Vagina (tissue), 2 donors: ENCODE measurements at places on chromosomes 6 and 20.

DNA sequence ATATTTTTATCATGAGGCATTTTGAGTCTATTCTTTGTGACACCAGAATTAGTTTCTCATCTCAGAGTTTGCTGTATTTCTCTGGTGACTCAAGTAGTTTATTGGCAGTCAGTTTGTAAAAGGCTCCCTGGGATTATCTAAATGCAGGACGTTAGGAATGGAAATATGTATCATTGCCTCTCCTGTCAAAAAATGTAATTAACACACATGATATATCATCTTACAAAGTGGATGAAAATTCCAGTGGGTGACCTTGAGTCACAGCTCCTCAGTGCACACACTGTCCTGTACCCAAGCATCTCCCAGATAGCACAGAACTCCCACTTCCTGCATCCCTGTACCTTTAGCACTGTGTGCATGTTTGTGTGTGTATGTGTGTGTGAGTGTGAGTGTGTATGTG, 258.6 kb downstream of the LAMA2 start:
- DNase-seq = no peak

DNA sequence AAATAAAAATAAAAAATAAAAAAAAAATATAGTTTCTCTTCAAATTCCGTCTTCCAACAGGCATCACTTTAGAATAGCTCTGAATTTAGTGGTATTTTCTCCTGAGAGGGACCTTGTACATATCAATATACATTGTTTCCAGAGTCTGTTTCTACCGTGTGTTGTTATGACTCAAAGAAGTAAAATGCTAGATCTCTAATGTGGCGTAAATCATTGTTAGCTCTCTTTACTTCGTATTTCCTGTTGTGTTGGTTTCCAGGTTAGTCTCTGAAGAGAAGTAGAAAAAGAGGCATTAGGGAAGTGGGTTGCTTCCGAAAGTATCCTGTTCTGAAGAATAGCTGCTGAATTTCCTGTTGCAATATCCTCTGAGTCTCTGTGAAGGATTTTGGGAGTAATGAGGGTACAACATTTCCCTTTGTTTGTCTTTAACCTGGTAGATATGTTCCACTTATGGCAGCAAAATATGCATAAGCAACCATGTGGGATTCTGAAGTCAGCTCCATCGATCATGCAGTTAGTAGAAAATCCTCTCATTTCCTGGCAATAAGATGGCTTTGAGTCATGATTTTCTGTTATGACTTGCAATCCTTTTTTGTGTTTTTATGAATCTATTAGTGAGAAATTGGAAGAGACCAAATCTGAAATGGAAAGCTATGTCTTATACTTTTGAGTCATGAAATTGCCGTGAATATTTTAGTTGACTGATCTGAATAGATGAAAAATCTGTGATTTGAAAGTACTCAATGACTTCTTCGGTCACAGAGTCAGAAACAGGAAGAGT, 42.0 kb upstream of the MCHR2 start:
- no peak for DNase-seq

GRCh38 chr6:159977904-159978268, 9.0 kb downstream of the IGF2R start:
- DNase-seq = no peak

DNA sequence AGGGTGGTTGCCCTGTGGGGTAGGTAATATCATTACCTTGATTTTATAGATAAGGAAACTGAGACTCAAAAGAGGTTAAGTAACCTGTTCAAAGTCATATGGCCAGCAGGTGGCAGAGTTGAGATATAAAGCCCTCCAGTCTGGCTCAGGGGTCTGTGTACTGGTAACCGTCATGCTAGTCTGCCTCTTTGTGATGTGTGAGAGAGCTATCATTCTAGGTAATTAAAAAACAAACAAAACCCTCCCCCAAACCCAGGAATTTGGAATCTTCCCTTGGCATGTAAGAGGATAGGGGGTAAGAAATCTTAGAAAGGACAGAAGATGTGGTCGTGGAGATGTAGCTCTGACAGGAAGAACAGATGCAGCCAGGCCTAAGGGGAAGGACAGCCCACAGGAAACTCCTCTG, 206.0 kb downstream of the CDC5L start:
- no peak for DNase-seq

DNA sequence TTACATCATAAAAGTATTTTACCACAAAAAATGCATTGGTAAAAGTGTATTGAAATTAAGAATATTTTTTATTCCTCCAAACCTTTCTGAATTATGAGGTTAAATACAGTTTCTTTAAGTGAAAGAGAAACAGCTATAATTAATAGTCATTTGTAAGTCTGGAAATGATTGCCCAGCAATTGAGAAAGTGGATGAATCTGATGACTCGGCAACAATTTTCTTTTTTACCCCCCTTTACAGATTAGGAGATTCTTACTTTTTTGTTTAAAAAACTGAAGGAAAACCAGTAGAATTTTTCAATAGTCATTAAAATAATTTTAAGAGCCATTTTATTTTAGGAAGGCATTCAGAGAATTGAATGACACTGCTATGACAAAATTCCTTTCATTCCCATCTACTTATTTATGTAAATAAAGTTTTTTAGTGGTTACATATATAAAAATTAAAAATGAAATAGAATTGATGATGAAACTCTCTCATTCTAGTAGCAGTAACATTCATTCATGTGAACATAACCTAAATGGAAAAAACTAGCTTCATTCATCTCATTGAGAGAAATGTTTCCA, 169.6 kb upstream of the PRND start:
- no peak for DNase-seq

DNA sequence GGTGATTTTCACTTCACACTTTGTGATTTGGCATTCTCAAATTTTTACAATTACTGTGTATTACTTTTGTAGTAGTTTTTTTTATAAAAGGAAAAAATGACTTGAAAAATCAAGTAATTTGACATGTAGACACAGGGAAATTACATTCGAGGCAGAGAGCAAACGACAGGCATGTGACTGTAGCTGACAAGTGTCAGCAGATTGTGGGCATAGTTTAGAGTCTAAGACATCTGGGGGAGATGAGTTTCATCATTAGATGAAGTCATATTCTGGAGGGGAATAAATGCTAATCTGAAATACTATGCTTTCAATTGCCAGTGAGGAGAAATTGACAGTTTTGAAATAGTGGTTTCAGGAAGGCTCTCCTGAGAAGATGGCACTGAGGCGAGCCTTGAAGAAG, 126.0 kb downstream of the MTHFD1L start:
- DNase-seq = no peak

DNA sequence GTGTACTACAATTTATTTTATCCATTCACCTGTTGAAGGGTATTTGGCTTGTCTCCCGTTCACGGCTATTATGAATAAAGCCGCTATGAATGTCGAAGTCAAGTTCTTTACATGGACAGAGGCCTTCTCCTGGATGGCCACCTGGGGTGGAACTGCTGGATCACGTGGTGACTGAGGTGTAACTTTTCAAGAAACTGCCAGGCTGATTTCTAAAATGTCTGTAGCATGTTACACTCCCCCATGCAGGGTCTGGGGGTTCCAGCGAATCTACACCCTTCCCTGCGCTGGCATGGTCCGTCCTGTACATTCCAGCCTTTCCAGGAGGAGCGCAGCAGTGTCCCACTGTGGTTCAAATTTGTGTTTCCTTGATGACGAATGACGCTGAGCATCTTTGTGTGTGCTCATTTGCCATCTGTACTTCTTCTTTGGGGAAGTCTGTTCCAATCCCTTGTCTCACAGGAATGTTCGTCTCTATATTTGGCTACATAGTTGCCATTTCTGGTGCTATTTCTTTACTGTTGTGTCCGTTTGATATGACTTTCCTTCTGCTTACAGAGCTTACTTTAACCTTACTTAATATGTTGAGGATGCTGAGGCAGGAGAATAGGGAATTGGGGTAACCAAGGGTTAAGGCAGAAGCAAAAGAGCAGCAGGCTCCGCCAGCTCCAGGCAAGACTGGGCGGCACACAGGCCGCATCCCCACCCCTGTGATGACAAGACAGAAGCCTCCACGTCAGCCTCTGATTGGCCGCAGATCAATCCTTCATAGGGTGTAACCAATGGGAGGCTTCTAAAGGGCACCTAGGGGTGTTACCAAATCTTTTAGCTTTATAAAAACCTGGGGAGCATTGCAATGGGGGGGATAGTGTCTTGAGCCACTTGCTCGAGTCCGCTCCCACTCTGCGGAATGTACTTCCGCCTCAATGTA, 106.6 kb downstream of the TAF4 start:
- DNase-seq = no peak

DNA sequence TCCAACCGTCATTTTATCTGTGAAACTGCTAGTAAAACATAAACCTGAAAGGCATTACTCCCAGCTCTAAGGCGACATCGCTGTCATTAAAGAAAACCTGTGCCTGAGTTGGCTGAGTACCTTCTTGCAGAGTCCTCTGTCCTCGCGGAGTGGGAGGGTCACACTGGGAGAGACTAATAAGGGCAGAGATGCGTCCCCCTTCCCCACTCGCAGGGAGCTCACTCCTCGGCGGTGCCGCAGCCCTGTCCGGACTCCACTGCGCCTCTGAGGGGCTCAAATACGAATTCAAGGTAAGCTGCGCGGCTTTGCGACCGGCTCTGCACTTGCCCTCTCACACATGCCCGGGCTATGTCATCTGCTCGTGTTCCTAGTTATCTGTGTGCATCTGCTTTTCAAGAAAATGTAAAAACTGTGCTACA, at the start of gene COL19A1:
TSS of gene COL19A1 (plus strand) at position 206 of the 419 bp plus-strand sequence. CDS start 13,012 bp downstream, outside the sequence.
- DNase-seq = no peak

DNA sequence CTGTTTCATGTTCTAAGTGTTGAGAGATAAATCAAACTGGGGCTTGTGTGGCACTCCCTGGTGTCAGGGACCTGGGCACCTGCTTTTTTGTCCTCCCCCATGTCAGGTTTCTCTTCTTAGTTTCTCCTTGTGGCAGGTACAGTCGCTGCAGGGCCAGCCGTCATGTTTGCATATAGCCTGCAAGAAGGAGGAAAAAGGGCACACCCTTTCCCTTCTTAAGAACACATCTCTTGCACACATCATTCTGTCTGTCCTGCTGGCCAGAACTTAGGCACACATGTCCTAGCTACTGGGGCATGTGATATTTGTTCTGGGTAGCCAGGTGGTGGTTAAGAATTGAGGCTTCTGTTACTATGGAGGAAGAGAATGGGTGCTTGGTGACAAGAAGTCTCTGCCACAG, 27.9 kb downstream of the CDC5L start:
- DNase-seq = no peak

- no peak for DNase-seq
Observed at GRCh38 chr6:108541843-108542759, 18.6 kb upstream of the FOXO3 start.

- DNase-seq = no peak
Observed at GRCh38 chr6:2970753-2971419, 481 bp downstream of the SERPINB6 start.

DNA sequence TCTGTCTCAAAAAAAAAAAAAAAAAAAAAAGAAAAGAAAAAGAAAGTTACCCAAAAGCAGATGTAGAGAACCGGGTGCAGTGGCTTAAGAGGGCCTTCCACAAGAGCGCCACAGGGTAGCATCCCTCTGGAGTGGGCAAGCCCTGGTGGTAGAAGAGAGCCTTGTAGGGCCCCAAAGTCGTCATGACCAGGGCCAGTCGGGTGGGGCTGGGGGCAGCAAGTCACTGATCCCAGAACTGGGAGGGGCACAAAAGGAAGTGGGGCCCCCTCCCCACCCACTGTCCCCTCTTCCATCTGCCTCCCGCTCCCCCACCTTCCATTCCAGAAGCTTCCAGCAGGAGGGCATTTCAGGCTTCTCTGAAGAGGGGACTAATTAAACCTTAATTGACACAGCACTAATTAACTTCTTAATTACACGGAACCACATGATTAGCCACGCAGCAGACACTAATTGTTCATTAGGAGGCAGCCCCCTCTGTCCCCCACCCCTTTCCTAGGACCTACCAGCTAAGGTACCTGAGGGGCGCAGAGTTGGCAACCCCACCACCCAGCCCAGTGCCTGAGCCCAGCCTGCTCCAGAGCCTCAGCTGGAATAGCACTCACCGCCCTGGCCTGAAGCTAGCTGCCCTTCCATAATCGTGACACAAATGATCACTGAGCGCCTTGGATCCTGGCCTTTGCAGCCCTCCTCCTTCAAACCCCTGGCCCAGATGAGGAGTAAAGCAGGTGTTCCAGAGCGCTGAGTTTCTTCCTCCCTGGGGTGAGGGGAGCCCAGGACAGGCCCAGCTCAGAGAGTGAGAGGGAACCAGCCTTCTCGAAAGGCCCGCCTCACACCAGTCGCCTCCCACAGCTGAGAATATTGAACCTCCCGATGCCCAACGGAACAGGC, 34.8 kb downstream of the MDFI start:
- DNase-seq = no peak

DNA sequence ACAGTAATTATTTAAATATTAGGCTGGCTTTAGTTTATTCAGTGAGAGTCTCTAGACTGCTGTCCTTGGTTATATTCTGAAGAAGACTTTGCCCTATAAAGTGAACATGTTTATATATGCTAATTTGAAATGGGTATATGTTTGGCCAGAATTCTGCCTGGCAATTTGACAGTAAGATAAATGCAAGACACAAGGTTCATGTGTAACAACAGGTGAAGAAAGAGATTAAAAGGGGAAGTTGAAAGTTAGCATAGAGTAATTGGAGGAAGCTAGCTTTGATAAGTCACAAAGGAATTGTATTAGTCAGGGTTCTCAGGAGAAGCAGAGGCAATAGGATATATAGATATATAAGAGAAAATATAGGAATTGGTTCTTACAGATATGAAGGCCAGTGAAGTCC, 191.4 kb downstream of the CENPW start:
- DNase-seq = no peak

DNA sequence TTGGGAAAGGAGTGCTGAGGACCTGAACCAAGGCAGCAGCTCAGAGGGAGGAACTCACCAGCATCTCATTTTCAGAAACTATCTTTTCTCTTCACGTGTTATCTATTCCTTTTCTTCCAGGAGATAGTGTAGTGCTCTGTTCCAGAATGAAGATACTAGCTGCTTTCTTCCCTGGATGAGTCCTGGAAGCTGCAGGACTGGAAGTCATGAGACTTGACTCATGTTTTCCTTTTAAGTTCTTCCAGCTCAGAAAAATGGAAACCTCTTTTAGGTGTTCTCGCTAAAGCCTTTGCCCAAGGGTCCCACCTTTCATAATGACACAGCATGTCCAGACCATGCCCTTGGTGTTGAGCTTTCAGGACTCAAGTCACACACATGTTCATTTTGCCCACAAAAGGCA, 106.7 kb downstream of the UNC5CL start:
- DNase-seq = no peak

- no peak for DNase-seq
Observed at GRCh38 chr6:170452767-170453545, 100.2 kb downstream of the PSMB1 start.

- no peak for DNase-seq
Observed at GRCh38 chr20:22353586-22353985, 230.8 kb downstream of the FOXA2 start.

DNA sequence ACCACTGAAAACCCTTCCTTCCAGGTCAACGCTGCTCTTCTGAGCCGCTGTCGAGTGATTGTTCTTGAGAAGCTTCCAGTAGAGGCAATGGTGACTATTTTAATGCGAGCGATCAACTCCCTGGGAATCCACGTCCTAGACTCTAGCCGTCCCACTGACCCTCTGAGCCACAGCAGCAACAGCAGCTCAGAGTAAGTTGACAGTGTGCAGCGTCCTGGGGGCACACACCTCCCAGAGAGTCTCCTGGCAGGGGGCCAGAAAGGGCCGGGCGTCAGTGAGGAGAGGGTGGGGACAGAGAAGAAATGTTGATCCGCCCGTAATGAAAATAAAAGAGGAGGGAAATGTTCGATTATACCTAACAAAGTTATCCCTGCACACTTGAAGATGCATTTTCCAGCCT, 5.0 kb downstream of the WRNIP1 start:
- no peak for DNase-seq

- no peak for DNase-seq
Observed at GRCh38 chr20:60219231-60219630, 261.0 kb downstream of the CDH26 start.
